Motor neuron (in vitro differentiated cells): ENCODE measurements at places on chromosomes 2 and 18. TPM values are rescaled to one million over a fixed set of nuclear protein-coding genes. Genes with fewer than 3 reads are reported as not detected.

DNA sequence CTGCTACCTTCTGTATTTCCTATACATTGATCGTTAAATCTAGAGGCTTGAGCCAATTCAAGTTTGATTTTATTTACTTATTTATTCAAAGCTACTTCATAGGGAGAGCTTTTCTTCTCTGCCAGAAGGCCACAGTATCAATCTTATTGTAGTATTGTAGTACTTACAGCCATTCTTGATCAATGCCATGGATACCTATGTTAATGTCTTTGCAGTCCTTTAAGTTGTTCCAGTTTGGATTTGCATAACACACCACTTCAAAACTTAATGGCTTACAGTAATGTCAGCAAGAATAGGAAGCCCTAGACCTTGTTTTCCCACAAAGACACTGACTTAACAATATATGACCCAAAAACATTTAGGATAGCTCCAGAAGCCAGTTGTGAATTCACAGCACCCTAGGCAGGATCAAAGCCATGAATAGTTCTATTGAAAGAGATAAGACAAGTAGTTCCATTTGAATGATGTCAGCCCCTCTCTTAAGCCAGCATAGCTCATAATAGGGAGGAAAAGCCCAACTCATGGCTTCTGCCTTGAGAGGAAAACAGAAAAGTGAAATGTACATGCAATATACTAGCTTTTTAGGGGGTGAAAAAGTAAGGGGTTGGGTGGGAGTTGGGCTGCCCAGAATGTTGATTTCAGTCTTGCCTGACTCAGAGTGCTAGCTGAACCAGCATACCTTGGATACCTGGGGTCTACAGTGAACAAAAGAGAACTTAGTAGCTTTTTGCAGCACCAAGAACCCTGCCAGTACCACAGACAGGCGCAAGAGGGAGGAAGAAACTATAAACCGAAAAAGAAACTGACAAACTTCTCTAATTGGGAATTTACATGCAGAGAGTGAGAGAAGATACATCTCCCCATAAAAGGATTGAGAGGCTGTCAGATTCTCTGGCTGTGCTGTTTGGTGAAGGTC lies 101.4 kb downstream of the CAMKMT start:
- no peak for ATAC-seq

DNA sequence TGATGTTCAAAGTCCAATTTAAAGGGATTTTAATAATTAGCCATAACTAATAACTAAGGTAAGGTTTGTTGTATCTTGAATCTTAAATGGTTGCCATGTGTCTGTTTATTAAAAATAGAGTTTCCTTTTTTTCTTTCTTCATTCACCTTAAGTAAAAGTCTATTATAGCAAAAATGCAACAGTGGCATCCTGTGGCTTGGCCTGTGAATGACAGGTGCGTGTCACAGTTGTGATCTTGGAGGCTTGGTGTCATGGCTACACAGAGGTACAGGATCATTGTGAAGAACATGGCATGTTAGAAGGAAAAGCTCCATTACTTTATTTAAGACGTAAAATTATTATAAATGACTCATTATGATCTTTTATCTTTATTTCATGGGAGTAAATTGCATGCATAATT lies 246.1 kb downstream of the BCL2 start:
- no peak for ATAC-seq

DNA sequence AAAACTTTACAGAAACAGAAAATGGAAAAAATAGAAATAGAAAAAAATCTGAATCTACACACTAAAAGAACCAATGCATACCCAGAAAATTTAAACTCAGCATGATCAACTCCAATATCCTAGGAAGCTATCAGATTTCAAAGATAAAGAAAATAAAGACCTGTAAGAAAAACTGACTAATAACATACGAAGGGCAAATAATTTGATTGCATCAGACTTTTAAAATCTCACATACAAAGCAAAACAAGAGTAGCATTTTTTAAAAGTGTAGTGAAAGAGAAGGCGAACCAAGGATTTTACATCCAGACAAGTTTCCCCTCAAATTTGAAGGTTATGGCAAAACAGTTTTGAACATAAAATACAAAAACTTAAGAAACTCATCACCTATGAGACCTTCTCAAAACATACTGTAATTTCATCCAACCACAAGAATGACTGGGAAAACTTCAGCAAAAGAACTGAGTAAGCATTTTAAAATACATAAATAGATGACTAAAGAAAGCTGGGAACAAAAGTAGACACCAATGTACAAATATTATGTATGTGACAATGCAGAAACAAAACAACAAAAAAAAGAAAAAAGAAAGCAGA lies 54.8 kb downstream of the NBAS start:
- no peak for ATAC-seq

DNA sequence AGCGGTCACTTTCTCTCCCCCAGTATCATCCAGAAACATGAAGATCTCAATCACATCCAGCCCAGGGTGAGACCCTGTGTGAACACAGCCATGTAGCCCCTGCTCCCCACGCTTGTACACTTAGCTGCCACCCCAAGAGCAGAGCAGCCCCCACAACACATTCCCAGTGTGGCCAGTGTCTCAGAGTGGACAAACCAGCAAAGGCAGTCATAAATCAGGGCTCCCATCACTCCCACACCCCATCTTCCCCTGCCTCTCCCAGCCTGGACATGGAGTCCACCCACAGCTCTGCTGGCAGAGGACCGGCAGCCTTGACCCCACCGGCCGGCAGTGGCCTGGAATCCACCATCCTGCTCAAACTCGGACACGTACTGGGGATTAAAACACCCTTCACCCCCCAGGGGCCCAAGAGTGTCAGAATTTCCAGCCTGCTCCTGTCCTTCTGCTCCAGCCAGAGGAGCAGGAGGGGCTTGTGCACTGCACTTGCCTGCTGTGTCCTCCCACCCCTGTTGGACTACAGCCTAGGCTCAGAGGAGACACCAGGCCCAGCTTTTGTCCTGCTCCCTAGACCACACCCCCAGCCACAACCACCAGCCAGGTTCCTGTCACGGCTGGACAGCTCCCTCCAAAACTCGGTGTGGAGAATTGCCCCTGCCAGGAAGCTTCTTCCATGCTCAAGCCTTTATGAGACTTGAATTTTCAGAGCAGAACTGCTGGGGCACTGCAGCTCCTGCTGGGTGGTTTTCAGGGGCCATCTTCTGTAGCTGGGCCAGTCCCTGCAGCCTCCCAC lies 206.1 kb downstream of the SMAD2 start:
- ATAC-seq = no peak

DNA sequence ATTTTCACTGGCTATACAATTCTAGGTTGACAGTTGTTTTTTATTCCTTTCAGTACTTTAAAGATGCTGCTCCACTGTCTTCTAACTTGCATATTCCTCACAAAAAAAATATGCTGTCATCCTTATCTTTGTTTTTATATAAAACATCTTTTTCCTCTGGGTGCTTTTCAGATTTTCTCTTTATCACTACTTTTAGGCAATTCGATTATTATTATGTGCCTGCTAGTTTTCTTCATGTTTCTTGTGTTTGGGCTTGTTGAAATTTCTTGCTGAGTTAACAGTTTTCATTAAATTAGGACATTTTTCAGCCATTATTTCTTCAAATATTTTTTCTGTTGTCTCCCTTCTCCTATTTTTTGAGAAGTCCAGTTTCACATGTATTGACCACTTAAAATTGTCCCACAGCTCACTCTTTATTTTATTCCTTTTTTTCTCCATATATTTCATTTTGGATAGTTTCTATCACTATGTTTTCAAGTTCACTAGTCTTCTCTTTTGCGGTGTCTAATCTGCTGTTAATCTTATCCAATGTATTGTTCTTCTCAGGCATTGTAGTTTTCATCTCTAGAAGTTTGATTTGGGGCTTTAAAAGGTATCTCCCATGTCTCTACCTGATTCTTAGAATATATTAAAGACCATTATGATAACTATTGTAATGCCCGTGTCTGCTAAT lies 205.1 kb upstream of the SIX3 start:
- no peak for ATAC-seq

- no peak for ATAC-seq
Measured at GRCh38 chr2:28025123-28025522, 134.6 kb downstream of the BABAM2 start.

BCL11A gene
- 19.6 and 25.1 TPM in 2 replicates for total RNA-seq

ALKAL2 gene
- total RNA-seq = 0.79 and 1.1 TPM in 2 replicates

GBX2 gene
- total RNA-seq = 3.5 and 5.1 TPM in 2 replicates

OTOS gene
- not detected in 2 replicates for total RNA-seq

MYCN gene
- 16.6 and 16.7 TPM in 2 replicates for total RNA-seq

B4GALT6 gene
- total RNA-seq = 8.4 and 9.4 TPM in 2 replicates

FTCDNL1 gene
- total RNA-seq = 3.0 and 3.6 TPM in 2 replicates

ING5 gene
- total RNA-seq = 38.7 and 41.4 TPM in 2 replicates

MARCO gene
- total RNA-seq = not detected in 2 replicates

TMEM18 gene
- 10.5 and 11.0 TPM in 2 replicates for total RNA-seq
